ENCODE measurements at places on chromosomes 7 and 10.

- DNase-seq = no peak
These were observed 161.1 kb downstream of the PRKAG2 start for GRCh38 chr7:151715666-151716315.

- DNase-seq = no peak
These were observed 23.2 kb downstream of the NT5C3A start for GRCh38 chr7:33039257-33039902.

- no peak for DNase-seq
These were observed 569.1 kb downstream of the INHBA start for GRCh38 chr7:41133690-41134299.

GRCh38 chr7:966291-967069 is 8.9 kb downstream of the COX19 start:
- no peak for DNase-seq

DNA sequence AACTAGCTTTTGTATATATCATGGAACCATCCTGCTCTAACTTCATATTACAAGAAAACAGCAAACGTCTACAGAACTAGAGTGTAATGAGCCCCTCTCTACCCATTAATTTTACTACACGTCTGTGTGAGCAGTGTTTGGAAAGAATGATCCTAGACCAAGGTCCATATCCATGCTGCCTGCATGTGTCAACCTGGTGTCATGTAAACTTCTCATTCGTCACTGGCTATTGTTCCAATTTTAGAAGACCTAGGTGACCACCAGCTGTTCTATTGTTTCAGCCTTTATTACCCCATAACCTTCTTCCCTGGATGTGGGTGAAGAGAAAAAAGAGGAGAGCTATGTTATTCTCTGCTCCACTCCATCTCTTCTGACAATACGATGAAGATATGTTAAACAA is 77.1 kb downstream of the CREM start:
- no peak for DNase-seq

- no peak for DNase-seq
These were observed 99.8 kb upstream of the MDFIC start for GRCh38 chr7:114822131-114822530.

DNA sequence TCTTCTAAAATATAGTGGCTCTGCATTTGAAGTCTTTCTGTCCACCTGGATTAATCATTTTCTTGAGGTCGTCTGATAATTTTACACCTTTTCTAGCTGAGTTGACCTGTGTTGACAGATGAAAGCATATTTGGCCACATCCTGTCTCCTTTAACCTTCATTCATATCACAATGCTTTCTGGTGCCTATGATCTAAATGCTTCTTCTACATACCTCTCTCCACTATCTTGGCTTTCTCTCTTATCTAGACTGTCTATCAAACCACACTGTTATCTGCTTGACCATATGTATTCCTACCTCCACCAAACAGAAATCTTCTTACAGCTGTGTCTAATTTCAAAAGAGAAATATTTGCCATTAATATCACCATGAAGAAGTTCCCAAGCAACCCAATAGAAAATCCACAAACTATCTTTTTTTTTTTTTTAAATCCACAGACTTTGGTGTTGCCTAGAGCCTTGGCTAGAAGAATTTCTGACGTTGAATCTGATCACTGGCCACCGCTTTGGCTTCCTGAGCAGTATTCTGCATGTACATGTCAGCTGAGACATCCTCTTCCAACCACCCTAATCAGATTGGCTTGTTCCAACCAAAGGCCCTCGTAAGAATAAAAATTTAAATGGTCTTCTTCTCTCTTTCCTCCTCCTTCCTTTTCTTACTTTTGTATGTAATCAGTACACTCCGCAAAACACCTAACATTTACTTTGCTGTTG is 66.3 kb upstream of the SP4 start:
- no peak for DNase-seq

- DNase-seq = no peak
These were observed 33.1 kb downstream of the PPIF start for GRCh38 chr10:79380125-79380945.

DNA sequence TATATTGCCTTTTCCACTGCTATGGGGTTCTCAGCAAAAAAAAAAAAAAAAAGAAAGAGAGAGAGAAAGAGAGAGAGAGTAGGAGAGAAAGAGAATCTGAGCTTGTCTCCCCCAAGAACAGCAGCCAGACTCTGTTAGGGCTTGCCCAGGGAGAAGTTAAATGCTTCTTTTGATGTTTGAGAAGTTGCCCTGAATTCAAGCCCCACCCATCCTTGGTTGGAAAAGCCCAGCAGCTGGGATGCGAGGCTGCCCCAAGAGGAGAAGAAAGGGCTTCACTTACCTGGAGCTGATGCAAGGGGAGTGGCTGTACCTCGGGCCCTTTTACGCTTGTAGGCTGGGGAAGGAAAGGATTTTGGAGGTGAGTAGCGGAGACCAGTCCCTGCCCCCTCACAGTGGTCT is 20.9 kb upstream of the MGMT start:
- DNase-seq = no peak

- DNase-seq = no peak
These were observed 25.6 kb downstream of the MDH2 start for GRCh38 chr7:76073335-76073990.

GRCh38 chr7:43537765-43538403 is 45.0 kb upstream of the STK17A start:
- no peak for DNase-seq

DNA sequence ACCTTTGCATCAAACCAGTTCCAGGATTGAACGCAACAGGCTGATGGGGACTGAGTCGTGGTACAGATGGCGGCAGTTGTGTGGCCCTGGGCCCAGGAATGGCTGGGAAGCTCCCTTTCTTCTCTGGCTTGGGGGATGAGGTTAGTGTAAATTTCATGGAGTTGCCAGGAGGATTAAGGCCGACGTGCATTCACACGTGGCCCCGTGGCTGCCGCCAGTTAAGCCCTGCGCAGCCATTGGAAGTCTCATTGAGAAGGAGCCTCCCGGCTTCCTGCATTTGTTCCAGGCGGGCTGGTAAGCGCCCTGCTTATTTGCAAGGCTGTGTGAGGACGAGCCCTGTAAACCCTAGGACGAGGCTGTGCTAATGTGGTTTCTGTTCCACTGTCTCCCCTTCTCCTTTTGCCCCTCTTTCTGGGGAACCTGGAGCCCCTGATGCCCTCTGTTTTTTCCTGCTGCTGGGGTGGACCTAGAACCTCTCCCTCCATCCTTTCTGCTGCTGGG is 174.7 kb upstream of the TNRC18 start:
- peak; percentile 93 for DNase-seq

DNA sequence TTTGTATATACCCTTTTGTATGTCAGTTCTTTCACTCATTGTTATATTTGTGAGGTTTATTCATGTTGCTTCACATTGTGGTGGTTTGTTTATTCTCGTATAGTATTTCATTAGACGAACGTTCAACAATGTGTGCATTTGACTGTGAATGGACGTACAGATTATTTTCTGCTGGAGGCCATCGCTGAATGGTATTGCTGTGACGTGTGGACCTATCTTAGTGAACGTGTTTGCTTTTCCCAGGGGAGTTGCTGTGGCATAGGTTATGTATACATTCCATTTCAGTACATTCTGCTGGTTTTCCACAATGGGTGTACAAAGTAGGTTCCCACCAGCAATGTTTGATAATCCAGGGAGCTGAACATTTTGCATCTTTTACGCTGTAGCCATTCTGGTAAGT is 31.1 kb upstream of the PLEKHS1 start:
- DNase-seq = no peak

- no peak for DNase-seq
These were observed 874 bp downstream of the GIMAP5 start for GRCh38 chr7:150738092-150738491.

- no peak for DNase-seq
These were observed 107.8 kb downstream of the HECW1 start for GRCh38 chr7:43220250-43220649.

DNA sequence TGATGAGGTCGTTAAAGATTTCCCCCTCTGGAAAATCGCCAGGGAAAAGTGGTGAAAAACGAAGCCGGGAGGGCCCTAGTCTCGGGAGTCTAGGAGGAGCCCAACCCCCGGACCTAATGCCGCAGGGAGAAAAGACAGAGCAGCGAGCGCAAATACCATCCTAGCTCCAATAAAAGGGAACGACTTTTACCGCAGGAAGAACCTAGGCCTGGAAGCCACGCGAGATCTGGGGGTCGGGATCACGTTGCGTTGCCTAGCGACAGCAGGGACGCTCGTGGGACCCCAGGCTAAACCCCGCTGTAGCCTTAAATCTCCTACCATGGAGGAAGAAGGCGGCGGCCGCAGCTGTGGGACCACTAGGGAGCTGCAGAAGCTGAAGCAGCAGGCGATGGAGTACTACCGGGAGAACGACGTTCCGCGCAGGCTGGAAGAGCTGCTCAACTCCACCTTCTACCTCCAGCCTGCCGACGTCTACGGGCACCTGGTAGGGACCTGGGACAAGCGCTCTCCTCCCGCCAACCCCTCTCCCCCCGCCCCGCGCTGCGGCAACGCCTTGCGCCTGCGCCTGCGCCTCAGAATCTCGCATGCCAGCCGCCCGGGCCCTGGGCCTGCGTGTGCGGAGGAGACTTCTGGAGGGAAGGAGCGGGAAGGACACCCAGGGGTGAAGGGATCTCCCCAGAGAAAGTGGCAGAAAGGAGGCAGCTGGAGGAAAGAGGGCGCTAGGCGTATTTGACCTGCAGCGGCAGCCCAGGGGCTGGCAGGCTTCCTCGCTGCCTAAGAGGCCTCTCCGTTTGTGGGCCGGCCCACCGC is at the start of gene ENO4:
Gene ENO4, plus strand, starts transcription at position 252 of the 810 bp plus-strand sequence. Its CDS starts 68 bp downstream, at position 320.
- peak; percentile 77 for DNase-seq

DNA sequence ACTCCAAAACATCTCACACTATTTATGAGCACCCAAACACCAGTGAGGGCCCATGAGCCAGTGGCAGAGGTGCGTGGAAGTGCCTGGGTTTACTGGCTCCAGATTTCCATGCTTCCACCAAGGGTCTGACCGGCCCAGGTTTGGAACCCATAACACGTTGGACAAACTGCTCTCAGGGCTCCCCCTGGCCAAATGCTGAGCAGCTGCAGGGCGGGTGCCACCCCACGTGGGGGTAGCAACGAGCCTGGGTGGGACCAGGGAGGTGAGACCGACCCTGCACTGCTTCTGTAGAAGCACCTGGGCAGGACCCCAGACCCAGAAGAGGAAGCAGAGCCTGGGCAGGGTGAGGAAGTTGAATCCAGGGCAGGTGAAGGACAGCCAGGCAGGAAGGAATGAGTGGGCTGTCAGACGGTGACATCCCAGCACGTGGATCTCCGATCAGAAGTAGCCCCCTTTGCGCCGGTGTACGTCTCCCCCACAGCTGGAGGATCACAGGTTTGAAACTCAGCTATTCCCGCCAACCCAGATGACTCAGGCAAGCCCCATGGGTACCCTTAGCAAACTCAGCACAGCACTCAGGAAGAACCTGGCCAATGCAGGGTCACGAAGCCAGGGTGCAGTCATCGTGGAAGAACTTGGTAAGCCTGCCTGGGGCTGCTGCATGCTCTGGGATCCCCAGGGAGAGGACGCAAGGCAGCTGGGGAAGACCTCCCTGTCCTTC is 100.4 kb upstream of the DDC start:
- DNase-seq = no peak

DNA sequence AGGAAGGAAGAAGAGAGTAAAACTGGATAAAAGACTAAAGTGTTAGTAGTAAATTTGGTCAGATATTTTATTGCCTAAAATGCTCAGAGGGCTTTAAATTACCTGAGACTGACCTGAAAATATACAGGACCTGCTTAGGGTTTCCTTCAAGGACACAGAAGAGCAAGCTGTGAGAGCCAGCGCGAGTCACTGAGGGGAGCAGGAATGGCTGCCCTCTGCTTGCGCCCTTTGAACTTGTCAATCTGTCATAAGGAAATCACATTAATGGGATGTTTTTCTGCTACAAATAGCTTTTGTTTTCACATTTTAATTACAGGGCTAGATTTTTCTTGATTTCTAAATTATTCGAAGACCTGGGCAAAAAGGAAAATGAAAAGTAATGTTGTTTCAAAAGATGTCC is 26.9 kb downstream of the DNAJB9 start:
- DNase-seq = no peak

DNA sequence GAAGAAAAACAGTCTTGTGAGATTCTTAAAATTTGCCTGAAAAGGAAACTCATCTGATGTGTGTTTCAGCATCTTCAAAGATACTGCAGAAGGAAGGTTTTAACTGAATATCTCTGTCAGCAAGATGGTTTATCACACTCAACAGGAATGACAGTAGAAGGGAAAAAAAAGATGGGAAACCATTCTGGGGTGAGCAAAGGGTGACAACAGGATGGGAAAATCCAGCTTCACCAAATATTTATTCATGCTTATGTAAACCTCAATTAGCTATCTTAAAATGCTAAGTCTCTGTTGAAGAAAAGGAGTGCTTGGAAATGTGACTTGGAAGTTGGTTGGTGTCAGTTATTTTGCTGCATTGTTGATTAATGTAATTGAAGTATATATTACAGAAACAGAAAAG is 82.2 kb downstream of the FZD1 start:
- DNase-seq = no peak

DNA sequence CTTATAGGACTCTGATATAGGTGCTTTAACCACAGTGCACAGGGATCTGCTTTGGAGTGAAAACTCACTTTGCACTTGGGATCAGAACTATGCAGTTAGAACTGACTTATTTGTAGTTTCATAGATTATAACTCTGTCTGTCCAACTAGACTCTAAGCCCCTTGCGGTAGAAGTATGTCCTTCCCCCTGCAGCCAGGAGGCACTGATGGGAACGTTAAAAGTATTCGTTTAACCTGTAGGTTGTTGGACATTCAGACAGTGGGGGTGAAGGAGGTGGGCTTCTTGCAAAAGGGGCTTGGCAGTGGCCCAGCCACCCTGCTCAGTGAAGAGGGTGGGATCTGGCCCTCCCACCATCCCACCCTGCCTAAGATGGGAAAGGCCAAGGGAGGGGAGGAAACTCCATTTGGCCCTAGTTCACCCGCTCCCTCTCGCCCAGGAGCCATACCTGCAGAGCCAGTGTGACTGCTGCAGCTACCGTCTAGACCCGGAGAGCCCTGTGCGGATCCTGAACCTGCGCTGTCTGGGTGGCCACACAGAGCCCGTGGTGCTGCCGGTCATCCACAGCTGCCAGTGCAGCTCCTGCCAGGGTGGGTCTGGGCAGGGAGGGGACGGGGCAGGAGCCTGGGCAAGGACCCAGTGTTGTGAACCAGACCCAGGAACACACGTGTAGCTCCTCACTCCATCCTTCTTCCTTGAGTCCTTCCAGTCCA is 5.7 kb upstream of the ZNF862 start:
- DNase-seq = no peak

GRCh38 chr7:14201353-14201752 is 211.9 kb upstream of the ETV1 start:
- no peak for DNase-seq

Data from NCI-H82 (cell line).